ENCODE measurements at places on chromosomes 5 and 9.

DNA sequence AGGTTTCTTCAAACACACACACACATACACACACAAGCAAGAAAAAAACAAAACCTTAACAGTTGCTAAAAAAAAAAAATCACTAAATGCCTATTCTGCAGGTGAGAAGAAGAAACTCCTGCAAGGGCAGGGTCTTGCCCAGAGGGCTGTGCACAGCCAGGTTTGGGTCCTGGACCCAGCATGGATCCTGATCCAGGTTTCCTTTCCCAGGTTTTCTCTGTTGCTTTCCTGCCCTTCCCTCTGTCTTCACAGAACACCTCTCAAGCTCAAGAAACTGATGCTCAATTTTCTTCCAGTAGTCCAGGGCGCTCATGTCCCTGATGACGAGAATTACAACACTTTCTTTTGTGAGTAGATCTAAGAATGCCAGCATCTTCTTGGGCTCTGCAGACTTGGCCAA, 136.6 kb downstream of the PAX5 start:
- no peak for DNase-seq

GRCh38 chr9:91186632-91187108, 175.0 kb downstream of the AUH start:
- DNase-seq: peak; percentile 61

- DNase-seq: no peak
These were observed 546.1 kb downstream of the ZNF608 start for GRCh38 chr5:124200381-124200780.

- no peak for DNase-seq
These were observed 4.2 kb upstream of the FGF18 start for GRCh38 chr5:171415115-171415730.

GRCh38 chr5:94691949-94692348, 73.5 kb downstream of the SLF1 start:
- DNase-seq: no peak

DNA sequence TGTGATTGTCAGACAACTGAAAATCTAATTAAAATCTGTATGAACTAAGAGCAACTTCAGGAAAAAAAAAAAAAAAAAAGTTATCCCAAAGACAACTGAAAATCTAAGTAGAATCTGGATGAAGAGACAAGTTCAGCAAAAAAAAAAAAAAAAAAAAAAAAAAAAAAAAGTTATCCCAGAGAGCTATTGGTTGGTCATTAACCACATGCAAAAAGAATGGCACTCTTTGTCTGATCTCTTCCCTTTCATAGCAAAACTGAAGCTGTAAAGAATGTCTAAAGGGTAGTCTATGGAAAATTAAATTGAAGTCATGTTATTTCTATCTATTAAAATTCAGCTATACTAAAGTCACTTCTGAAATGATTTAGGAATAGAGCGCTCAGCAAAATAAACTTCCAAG, 32.9 kb downstream of the STRBP start:
- no peak for DNase-seq

DNA sequence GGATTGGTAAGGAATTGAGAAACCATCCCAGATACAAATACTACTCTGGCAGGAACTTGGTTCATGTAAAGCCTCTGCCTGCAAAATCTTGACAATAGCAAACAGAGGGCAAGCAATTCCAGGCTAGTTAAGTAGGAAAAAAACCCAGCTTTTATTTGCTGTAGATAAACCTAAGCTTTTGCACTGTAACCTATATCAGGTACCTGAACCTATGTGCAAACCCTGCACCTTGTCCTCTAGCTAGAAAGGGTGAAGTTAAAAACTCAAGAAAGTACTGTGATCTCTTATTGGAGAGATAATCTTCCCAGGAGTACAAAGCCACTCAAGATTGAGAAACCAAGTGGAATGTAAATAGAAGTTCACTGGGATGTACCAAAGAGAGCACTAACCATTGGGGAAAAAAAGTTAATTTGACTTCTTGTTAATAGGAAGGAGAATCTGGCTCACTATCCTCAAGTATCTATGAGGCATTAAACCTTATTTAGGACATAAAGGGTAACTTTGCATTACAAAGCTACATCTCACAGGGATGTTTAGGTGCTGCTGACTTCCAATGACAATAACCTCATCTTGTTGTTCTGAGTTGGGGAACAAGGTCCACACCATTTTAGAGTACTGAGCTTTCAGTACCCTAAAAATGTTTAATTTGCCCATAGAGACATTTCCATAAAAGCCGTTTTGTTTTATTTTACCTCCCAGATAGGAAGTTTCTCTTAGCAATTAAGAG, 73.8 kb upstream of the PCA3 start:
- DNase-seq: peak; percentile 33
